Activated naive CD4-positive, alpha-beta T cell (primary cell): ENCODE measurements at places on chromosomes 11 and 22.
A peak's percentile ranks its signal among the peaks of the same experiment; 100 is the strongest.

DNA sequence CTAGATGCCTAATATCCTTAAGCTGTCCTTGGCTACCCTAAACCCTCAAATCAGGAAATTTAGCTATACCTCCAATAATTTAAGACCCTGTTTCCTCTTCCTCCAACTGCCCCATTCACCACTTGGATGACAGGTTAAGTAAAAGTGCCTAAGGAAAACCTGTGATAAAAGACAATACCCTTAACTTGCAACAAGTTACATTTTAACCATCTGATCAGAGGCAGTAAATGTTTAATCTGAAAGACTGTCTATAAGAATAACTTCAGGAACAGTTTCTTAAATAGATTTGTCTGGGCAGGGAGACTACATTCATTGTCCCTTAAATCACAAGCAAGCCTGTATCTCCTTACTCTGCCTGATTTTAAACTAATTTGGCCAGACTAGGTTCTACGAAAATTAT is 129.1 kb downstream of the APOL5 start:
- DNase-seq: no peak

DNA sequence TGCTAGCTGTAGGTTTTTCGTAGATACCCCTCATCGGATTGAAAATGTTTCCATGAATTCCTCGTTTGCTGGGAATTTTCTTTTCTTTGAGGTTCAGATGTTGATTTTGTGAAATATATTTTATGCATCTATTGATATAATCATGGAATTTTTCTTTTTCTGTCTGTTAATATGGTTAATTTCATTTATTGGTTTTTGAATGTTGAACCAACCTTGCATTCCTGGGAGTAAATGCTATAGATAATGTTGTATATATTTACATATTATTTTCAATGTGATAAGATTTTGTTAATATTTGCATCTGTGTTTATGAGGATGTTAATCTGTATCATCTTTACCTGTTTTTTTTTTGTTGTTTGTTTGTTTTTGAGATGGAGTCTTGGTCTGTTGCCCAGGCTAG is 10.6 kb upstream of the NDUFA6 start:
- DNase-seq: no peak

DNA sequence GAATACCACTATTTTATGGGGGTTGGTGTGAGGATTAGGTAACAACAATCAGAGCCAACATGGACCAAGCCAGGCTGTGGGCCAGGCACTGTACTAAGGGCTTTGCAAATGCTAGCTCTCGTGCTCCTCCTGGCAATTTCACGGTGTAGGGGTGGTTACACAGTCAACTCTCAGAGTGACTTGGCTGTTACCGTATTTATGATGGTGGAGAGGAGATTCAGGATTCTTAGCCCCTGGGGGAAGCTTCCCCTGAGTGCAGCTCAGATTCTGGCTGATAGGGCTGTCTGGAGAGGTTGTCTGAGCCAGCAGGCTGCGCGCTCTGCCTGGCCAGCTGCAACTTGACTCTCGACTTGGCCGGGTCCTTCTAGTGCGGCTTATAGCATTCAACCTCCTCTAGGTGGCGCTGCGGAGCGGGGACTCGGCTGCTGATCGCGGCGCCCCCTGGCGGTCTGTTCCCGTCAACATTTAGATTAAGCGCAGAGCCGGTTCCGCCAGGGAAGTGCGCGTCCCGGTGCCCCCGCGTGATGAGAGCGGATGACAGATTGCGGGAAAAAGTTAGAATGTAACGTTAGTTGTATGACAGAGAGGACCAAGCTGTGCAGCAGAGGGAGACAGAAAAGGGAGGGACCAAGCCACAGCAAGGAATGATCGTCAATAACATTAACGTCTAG is 4.5 kb upstream of the NCF4 start:
- peak; percentile 94 for DNase-seq

DNA sequence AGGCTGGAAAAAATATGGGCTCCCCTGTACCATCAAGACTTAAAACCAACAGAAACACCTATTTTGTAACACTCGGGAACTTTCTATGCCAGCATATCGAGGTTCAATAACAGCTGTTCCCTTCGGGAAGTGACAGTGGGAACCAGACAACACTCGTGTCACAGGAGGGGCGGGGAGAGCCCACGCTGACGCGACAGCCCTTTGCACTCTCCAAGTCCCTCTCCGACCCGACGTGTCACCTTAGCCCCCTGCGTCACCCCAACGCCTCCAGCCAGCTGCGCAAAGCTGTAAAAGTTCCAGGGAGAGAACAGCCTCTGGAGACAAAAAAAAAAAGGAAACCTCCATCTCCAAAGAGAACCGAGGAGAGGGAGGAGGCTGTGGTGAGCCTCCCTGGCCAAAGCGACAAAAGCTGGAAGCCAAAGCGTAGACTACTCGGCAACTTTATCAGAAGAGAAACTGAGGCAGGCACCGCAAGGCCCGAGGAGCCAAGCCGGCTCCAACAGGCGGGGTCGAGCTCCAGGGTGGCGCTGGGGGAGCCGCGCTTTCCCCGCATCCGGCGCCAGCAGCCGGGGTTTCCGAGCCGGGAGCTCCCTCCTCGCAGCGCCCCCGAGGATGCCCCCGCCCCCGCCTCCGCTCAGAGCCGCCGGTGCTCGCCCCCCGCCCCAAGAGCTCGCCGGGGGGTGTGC is 751 bp downstream of the ARFGAP3 start:
- DNase-seq: peak; percentile 40

- DNase-seq: no peak
These were observed 16.2 kb downstream of the PHRF1 start for GRCh38 chr11:592501-592900.

DNA sequence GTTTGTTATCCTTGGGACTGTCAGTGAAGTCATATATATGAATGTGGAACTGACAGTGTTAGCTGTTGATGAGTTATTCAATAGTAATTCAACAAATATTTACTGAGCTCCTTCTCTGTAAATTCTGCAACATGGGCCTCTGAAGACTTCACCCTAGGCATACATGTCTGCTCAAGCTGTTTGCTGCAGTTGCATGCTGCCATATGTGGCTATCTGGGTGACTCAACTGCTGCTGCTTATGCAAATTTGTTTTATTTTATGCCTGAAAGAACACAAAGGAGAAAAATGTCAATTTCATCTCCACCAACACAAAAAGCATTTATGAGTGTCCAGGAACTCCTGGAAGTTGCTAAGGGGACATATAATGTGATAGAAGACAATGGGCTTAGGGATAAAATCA is 417.6 kb downstream of the AASDHPPT start:
- DNase-seq: no peak

DNA sequence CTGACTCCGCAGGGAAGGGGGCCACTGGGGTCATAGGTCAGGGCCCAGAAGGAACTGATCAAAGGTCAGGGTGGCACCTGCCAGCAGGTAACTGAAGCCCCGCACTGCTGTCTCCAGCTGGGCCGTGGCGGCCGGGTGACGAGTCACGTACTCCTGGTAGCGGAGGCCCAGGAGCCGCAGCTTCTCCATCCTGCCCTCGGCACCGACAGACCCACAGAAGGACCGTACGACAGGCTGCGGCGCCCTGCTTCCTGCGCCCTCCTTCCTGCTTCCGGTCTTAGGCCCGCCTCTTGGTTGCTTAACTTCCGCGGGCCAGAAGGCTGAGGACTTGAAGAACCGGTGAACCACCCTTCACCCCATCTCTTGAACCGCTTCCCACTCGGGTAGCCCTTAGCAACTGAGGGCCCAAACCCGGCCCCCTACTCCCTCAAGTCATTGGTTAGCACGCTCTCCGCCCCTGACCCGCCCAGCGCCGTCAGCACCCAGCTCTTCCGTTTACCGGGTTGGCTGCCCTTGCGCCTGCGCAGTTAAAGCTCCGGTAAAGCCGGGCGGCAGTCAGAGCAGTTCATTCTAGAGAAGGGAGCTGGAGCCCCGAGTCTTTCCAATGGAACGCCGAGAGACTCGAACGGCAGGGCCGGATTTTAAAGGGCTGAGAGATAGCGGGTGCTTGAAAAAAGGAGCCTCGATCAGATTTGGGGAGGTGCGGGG is at the start of gene PEX16:
PEX16 (minus strand) TSS at position 255 of the 708 bp plus-strand sequence; CDS start at position 189, 66 bp downstream.
- DNase-seq: peak; percentile 78
